PC-9 (cell line): ENCODE measurements at places on chromosomes 6 and 20.

GRCh38 chr6:79705456-79705995 lies 74.4 kb downstream of the SH3BGRL2 start:
- no peak for DNase-seq

DNA sequence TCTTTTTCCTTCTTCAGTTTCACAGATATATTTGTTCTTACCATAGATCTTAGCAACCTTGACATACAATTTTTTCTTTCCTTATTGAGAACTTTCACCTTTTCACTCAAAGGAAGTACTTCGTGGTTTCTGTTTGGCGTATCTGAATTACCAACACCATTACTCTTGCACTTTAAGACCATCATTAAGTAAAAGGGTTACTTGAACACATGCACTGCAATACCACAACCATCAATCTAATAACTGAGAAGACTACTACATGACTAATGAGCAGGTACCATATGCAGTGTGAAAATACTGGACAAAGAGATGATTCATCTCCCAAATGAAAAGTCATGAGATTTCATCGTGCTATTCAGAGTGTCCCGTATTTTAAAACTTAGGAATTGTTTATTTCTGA lies 21.7 kb upstream of the SENP6 start:
- DNase-seq, result no peak

DNA sequence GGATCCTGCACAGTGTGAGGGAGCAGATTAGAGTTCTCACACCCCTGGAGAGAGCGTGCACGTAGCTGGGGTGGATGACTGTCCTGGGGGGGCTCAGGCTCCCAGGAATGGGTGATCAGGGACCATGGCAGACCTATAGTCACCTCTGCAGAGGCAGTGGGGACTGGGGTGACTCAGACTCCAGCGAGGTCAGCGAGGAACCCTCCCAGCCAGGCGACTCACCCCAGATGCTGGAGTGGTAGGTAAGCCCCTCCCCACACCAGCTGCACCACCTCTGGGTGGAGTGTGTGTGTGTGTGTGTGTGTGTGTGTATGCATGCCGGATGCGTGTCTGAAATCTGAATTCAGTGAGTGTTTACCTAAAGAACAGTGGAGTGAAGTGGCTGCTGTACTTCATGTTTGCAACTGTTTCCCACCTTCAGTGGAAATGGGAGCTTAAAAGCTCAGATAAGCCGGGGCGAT lies 17.4 kb upstream of the GTSF1L start:
- peak; percentile 59 for DNase-seq

GRCh38 chr20:57215826-57216471 lies 50.5 kb downstream of the BMP7 start:
- no peak for DNase-seq

DNA sequence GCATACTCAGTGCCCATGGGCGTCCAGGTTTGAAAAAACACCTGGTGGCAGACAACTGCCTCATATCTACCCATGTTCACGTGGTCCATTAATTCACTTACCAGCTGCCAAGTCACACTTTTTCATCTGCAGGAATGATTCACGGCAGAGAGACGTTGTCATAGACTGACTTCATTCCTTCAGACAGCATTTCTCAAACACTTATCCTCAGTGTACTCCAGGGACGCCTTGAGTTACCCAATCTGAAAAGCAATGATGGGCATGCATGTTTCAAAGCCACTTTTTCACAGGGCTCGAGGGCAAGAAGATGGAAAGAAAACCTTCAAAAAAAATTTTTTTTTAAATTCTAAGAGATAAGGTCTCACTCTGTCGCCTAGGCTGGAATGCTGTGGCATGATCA lies 6.0 kb downstream of the MMP24OS start:
- no peak for DNase-seq

- DNase-seq, result peak; percentile 43
Observed at GRCh38 chr6:29847871-29848630, 20.4 kb downstream of the HLA-G start.

GRCh38 chr6:128690063-128690462 lies 169.7 kb upstream of the PTPRK start:
- no peak for DNase-seq

DNA sequence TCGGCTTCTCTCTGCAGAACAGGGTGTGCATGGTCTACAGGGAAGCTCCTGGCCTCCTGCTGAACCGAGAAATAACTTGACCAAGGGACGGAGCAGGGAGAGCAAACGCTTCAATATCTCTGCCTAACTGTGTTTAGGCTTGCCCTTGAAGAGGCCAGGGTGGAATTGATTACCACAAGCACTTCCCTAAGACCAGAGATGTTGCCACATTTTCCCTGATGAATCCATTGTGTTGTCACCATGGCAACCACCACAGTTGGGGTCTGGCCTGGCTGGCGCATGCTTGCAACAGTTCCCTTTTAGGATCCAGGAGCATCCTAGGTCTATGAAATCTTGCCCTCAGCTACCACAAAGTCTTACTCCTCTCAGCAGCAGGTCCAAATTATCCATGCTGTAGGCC lies 213.5 kb upstream of the SULF2 start:
- no peak for DNase-seq

- no peak for DNase-seq
Observed at GRCh38 chr6:68473433-68474210, 161.5 kb upstream of the ADGRB3 start.

GRCh38 chr20:22584522-22584921 lies at the start of gene FOXA2:
Gene FOXA2, minus strand, starts transcription at chr20:22584572. Its CDS starts 294 bp downstream, at chr20:22584278.
- no peak for DNase-seq

DNA sequence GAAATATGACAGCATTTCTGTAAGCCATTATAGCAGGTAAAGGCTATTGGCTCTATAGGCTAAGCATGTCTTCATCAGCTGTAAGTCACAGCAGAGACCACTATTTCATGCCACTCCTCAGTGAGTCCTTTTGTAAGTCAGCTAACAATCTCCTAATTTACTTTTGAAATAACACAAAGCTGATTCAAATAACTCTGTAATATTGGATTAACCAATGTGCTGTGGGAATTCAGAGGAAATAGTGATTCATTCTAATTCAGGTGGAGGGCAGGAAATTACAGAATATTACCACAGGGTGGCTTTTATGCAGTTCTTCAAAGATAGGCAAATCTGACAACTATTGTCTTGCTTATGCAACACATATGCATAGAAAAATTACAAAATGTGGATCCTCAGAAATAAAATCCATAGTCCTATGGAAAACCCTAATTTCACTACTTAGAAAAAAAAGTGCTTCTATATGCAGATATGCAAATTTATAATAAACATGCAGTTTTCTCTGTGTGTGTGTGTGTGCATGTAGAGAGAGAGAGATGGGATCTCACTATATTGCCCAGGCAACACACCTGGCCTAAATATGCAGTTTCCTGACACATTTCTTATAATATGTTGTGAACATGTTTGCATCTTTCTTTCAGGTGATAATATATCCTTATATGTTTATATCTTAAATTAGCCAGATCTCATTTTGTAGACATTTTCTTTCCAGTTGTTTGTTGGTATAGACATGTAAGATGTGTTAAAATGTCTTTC lies 4.8 kb upstream of the SMIM28 start:
- DNase-seq, result peak; percentile 48

DNA sequence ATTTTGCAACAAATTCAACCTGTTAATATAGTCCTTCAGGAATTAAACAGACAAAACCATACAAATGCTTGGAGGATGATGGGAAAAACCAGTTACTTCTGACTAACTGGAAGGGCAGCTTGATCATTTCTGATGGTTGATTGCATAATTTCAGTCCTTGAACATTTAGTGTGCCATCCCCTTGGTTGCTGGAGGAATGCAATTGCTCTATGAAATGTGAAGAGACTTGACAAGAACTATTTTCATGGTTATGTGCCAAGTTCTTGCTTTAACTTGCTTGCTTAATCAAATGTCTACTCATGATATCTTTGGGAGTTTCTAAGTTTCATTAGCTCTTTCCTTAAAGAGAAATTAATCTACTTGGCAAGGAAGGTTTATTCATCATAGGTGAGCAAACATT lies 45.2 kb downstream of the ANKEF1 start:
- peak; percentile 93 for DNase-seq

- no peak for DNase-seq
Observed at GRCh38 chr20:61900011-61900944, 165.4 kb downstream of the TAF4 start.

DNA sequence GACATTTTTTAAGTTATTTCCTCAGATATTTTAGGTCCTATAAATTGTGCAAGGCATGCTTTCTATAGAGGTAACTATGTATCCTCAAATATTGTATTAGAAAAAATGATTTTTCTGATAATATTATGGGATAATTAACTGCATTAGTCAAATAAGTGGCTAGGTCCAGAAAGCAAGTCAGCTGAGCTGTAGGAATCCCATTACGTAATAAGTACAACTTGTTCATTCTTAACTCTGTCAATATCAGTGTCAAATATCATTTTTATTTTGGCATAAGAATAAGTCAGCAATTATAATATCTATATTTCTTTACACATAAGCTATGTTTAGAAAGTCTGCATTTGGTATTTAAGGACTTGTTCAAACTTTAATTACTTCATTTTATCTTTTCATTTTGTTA lies 830.9 kb upstream of the GJE1 start:
- no peak for DNase-seq

GRCh38 chr6:21586740-21587178 lies 6.8 kb upstream of the SOX4 start:
- DNase-seq, result no peak

- peak; percentile 17 for DNase-seq
Observed at GRCh38 chr6:129331450-129332138, 378.4 kb downstream of the ARHGAP18 start.

- DNase-seq, result no peak
Observed at GRCh38 chr20:52924411-52925271, 47.5 kb upstream of the TSHZ2 start.

DNA sequence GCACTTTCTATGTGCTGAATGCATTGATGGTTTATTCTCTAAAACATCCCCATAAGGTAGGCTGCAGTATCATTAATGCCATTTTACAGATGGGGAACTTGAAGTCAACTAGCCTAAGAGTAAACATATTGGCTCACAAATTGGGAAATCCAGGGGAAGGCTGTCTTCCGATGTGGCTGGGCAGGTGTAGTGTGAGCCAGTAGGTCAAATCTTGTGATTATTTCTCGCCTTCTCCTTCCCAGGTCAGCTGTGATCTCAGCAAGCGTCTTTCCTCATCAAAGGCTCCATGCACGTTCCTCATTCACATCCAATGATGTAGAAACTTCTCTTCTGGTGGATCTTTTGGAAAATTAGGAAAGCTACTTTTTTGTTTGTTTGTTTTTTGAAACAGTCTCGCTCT lies 94.1 kb upstream of the SHLD1 start:
- DNase-seq, result no peak
